A549 (cell line): ENCODE measurements at places on chromosomes 3 and 15.

- peak; percentile 88 for DNase-seq
These were observed 6.8 kb upstream of the LDHAL6B start for GRCh38 chr15:59199626-59200465.

DNA sequence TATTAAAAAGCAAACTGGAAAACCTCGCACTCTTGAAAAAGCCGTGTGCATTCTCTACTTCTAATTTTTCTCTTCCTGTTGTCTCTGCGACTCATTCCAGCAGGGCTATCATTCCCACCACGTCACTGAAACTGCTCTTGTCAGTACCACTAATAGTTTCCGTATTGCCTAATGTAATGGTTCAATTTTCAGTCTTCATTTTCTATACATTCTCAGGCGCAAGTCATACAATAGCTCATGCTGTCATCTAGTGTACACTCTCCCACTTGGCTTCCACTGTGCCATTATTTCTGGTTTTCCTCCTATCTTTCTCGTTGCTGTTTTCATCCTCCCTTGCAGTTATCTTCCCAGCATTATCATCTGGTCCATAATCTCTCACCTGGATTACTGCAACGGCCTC lies 160.2 kb downstream of the SPATA16 start:
- no peak for DNase-seq

GRCh38 chr3:30408105-30408557 lies 198.3 kb upstream of the TGFBR2 start:
- DNase-seq: no peak

- DNase-seq: no peak
These were observed 59.7 kb upstream of the MBNL1 start for GRCh38 chr3:152209060-152209459.

GRCh38 chr3:45572755-45573154 lies 21.8 kb upstream of the LIMD1 start:
- no peak for DNase-seq

DNA sequence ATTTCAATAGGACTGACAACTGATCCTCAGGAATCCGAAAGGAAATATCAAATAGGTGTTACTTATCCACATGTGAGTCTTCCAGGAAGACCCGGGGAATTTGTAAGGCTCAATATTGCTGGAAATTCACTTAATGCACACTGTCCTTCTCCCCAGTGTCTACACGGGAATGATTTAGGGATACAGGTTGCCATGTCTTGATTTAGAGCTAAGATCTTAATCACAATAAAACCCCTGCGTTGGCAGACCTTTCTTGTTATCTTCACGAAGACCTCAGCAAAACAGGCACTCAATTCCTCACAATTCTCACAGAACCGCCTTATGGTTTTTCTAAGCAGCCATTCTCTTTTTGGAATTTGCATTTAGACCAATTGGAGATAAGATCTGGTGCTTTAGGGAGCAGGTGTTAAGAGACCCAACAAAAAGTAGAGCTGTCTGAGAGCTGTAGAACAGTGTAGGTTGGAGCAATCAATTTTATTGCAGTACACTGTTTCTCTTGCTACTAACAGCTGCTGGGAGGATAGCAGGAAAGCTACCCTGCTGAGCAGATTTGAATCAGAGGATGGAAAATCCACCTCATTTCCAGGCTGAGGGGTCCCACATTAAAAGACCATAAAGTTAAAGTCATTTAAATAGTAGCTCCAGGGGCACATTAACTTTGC lies 925.7 kb downstream of the EPHA3 start:
- no peak for DNase-seq

- DNase-seq: no peak
These were observed 6.4 kb upstream of the RARRES1 start for GRCh38 chr3:158738653-158739052.

- DNase-seq: no peak
These were observed 129.1 kb upstream of the ANKRD28 start for GRCh38 chr3:15926871-15927270.

DNA sequence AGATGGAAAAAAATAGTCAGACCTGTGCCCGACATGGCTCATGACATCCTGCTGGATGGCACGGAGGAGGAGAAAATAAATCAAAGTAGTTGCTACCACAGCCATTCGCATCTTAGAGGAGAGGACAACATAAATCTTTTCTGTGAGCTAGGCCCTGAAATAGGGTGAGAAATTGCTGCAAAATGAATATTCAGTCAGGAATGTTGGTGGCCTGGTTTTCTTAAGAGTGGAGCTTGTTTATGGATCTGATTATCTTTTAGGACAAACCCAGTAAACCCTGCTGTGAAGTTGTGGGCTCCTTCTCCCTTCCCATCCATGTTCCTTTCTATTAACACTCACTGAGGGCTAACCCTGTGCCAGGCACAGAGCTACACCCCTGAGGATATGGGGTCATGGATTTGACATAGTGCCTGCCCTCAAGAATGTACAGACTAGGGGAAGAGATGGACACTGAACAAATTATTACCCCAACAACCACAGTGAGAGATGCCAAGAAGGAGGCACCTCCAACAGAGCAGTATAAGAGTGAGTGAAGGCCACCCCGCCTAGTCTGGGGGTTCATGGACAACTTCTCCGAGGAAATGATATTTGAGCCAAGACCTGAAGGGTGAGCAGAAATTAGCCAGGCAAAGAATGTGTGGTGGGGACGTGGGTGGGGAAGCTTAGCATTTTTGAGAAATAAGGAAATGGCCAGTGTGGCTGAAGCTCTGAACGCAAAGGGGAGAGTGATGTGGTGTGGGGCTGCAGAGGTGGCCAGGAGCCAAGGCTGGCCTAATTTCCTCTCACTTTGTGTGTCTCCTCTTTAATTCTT lies 68.9 kb upstream of the ARL8B start:
- DNase-seq: no peak

DNA sequence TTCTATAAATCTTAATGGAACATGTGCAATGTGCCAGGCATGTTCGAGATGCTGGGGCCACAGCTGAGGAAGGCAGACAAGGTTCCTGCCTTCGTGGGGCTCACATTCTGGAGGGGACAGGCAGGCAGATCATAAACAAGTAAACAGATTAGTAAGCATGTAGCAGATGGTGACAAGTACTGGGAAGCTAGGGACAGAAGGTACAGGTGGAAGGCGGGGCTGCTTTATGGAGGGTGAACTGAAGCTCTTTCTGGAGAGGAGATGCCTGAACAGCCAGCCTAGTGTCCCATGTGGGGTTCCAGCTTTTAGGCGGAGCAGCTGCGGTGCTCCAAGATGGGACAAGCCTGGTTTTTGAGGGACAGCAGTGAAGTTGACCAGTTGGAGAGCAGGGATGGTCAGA lies 74.7 kb upstream of the SNRK start:
- DNase-seq: no peak
